Small intestine (tissue), 16 donors: ENCODE measurements at places on chromosomes 3 and 15.
A peak's percentile ranks its signal among the peaks of the same experiment; 100 is the strongest.

- DNase-seq: no peak
These were observed 64.9 kb downstream of the INO80 start for GRCh38 chr15:41051139-41051538.

GRCh38 chr15:41603941-41604911, 45.2 kb downstream of the TYRO3 start:
- DNase-seq: peak; percentile 67

- no peak for DNase-seq
These were observed 14.8 kb upstream of the RAD51 start for GRCh38 chr15:40680151-40680550.

DNA sequence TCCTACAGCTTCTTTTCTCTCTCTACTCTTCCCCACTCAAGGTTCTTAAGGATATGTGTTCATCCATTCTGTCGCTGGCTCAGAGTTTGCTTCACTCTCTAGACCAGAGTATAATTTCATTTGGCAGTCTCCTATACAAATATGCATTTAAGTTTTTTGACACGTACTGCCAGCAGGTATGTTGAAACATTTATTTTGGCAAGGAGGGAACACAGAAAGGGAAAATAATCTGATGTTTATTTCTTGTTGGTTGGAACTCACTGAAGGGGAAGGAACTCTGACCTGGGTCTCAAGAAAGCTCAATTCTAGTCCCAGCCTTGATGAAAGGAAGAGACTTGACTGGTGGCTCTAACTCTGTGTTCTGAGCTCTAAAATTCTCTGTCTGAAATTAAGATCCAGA, 21.6 kb downstream of the FANCD2 start:
- no peak for DNase-seq

DNA sequence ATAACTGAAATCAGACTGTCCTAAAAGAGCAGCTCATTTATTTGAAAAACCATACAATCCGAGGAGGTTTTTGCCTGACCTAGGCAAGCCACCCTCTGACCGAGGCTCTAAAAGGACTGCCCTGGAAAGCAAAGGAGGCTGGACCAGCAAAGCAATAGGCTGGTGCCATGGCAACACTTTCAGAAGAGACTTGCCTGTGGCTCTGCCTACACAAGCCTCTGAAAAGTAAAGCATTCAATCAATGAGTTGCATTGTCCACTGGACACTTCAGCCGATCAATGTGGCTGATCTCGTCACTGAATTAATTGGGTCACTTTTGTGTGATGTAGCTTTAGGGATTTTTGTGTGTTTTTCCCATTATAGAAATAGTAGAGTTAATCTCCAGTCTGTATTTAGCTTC, 99.1 kb upstream of the SEMA6D start:
- no peak for DNase-seq

- DNase-seq: no peak
These were observed 79.6 kb downstream of the MLH1 start for GRCh38 chr3:37072892-37073291.

DNA sequence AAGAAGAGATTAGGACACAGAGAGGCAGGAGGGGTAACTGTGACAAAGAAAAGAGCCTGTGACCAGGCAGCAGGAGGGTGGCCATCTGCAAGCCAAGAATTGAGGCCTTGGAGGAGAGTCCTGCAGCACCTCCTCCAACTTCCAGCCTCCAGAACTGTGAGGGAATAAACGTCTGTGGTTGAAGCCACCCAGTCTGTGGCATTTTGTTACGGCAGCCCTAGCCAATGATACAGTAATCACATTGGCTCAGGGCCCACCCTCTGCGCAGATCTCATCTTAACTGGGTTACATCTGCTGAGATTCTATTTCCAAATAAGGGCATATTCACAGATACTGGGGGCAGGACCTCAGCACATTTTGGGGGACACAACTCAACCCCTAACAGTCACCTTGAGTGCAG, 11.3 kb downstream of the SELENOS start:
- DNase-seq: no peak

- DNase-seq: peak; percentile 5
These were observed 29.3 kb downstream of the SLC4A7 start for GRCh38 chr3:27454914-27455313.

DNA sequence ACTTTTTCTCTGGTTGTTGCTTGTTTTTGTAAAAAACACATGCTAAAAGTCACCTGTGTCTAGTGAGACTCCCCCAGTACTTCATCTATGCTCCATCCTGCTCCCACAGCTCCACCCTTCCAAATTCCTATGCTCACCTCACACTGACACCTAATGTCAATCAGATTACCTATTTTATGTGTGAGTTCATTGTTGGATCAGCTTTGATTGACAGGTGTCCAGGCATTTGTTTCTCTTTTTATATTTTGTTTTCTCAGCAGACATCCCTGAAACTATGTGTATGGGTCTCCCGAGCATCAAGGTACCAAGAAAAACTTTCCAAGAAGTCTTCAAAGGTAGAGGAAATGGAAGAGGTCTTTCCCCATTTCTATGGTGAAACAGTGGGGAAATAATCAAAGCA, 13.4 kb downstream of the RFTN1 start:
- no peak for DNase-seq

GRCh38 chr15:47196048-47196447, 521.3 kb upstream of the SEMA6D start:
- DNase-seq: peak; percentile 85

DNA sequence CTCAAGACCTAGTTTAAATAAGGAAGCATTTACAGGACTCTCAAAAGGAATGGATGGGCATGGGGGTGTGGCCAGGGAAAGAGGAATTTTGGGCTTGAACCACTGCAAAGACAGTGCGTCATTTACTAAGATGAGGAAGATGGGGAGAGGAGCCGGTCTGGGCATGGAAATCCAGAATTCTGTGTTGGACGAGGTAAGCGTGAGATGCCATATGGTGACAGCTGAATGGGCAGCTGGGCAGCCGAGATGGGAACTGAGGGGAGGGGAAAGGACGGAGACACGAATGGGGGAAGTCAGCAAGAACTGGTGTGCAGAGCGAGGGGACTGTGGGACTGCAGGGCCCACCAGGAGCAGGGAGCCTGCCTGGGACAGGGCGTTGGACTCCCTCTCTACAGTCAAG, 24.2 kb downstream of the TMEM44 start:
- no peak for DNase-seq

GRCh38 chr15:80403712-80404056, 498 bp upstream of the ARNT2 start:
- DNase-seq: no peak

DNA sequence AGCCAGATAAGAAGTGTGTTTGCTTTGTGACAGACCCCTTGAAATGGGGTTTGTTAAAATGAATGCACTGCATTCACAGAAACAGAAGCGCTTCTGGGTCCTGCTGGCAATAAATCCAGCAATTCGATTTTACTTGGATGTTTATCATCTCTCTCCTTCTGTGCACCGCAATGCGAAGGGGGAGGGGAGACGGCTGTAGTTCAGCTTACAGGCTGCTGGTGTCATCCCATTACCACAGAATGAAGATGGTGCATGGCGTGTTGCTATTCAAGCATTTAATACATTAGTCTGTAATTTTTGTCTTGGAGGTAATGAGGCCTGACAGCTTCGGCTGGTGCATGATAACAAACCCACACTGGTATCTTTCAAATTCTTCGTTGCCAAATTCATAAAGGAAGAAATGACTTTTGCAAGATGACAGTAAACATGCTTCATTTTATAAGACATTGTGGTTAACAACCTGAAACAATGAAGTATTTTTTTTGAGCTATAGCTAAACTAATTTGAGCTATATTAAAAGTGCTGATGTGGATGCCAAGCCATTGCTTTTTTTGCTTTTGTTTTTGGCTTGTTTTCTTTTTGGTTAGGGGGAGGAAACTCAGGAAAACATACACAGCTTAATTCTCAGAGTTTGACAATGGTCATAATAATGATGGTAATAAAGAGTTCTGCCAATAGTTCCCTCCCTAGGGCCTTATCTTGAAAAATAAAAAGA, 418.3 kb downstream of the OTOL1 start:
- DNase-seq: no peak

DNA sequence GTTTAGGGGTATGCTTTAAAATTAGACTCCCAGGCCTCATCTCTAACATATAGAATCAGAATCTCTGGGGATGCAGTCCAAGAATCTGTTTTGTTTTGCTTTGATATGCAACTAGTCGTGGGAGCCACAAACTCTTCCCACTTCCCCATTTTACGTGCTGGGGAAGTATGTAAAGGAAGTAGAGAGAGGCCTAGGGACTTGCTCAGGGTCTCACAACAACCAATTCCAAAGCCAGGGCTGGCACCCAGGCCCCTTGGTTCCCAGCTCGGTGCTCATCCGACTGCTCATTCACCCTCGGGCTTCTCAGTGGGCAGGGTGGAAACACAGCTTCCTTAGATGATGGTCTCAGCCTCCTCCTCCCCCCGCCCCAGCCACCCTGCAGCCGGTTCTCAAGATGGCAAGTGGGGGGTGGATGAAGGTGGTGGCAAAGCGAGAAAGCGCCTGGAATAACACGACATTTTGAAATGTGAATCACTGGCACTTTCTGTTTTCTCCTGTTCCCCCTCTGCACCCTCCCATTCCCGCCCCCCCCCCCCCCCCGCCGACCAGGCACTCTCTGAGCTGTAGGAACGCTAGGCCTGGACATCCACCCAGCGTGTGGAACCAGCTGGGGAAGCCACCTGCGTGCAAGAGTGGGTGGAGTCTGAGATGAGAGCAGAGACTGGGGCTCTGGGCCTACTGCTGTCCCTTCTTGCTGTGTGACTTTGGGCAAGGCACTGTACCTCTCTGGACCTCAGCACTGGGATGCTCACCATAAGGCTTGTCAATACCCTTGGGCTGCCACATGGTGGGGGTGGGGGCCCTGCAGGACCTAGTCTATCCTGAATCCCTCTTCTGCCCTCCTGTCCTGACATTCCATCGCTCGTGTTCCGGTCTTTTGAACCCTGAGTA, 214.5 kb downstream of the RPLP1 start:
- no peak for DNase-seq

- no peak for DNase-seq
These were observed 28.4 kb upstream of the TPRG1 start for GRCh38 chr3:189143321-189143720.

GRCh38 chr15:62606376-62607113, 436.0 kb upstream of the TPM1 start:
- DNase-seq: no peak

DNA sequence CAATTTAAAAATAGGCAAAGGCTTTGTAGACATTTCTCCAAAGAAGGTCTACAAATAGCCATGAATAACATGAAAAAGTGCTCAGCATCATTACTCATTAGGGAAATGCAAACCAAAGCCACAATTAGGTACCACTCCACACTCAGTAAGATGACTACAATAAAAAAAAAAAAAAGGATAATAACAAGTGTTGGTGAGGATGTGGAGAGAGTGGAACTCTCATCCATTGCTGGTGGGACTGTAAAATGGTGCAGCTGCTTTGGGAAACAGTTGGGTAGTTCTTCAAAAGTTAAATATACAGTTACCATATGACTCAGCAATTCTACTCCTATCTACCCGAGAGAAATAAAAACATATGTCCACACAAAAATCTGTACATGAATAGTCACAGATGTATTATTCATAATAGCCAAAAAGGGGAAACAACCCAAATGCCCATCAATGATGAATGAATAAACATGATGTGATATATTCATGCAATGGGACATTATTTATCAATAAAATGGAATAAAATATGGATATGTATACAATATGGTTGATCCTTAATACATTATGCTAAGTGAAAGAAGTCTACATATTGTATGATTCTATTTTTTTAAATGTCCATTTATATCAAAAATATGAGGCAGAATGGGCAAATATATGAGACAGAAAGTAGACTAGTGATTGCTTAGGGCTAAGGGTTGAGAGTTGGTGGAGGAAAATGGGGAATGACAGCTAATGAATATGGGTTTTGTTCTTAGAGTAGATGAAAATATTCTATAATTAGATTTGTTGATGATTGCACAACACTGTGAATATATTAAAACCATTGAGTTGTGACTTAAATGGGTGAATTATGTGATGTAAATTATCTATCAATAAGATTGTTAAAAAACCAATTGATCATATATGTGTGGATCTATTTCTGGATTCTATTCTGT, 66.1 kb upstream of the SMAD3 start:
- no peak for DNase-seq

DNA sequence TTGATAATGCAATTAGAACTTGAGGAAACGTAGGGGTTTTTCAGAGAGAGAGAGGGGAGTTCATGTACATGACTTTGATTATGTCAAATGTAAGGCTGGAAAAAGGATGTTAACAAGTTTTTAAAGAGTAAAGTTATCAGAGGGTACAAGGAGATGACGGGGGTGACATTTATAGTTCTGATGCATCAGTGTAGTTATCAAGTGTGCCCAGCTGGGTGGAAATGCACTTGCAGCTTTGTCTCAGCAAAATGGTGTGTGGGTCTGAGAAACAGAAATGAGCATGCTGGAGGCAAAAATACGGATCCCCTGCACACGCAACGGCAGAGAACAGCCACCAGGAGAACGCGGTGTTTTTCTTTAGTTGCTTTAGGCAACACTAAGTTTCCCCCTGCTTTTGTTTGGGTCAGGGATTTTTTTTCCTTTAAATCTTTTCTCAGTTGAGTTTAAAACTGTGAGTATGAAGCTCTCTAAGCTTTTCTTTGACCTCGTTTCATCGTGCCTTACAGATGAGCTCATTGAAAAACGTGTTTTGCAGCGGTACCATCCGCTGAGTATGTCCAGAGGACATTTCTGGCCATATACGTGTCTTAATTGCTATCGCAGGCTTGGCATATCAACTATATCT, 205.4 kb downstream of the PDZRN3 start:
- no peak for DNase-seq

GRCh38 chr3:62815981-62816380, 59.2 kb downstream of the CADPS start:
- DNase-seq: no peak

DNA sequence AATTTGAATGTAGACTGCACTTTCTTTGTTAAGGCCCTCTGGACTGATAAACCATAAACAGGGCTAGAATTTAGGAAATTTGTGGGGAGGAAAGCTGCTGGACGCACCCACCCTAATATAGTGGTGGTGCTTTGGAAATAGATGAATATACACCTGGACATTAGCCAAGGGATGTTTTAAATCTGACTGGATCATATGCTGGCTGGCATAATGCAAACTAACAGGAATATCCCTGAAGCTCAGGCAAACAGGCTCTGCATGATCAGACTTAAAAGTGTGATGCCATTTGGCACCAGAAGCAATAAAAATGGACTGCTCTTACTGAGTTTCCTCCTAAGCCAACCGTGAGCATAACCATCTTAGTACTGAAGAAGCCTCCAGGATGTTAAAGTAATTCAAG, 465.8 kb upstream of the ROBO1 start:
- no peak for DNase-seq

- DNase-seq: no peak
These were observed 96.5 kb upstream of the PHLDB2 start for GRCh38 chr3:111762537-111762936.

GRCh38 chr15:89103481-89104171, 15.4 kb downstream of the ABHD2 start:
- no peak for DNase-seq
